ENCODE measurements at places on chromosomes 16 and 17. TPM values are rescaled to one million over a fixed set of nuclear protein-coding genes. Genes with fewer than 3 reads are reported as not detected.

TP53TG3 gene
- 1.2 TPM for total RNA-seq

KRTAP17-1 gene
- total RNA-seq = not detected

JPH3 gene
- 1.2 TPM for total RNA-seq

SYNGR3 gene
- 15.2 TPM for total RNA-seq

GAST gene
- not detected for total RNA-seq

CCDC182 gene
- not detected for total RNA-seq

CCL17 gene
- not detected for total RNA-seq

UNC119 gene
- 44.7 TPM for total RNA-seq

LGALS9B gene
- total RNA-seq = not detected

CHST4 gene
- total RNA-seq = 1.1 TPM

RNF112 gene
- total RNA-seq = 0.10 TPM

C17orf78 gene
- not detected for total RNA-seq

ASGR2 gene
- total RNA-seq = 0.21 TPM

METTL9 gene
- 86.1 TPM for total RNA-seq

P2RX1 gene
- not detected for total RNA-seq

CYGB gene
- total RNA-seq = 6.0 TPM

IL21R gene
- total RNA-seq = 0.10 TPM

ADGRG3 gene
- not detected for total RNA-seq

PTX4 gene
- not detected for total RNA-seq

CACNG4 gene
- 40.3 TPM for total RNA-seq

FCSK gene
- total RNA-seq = 16.9 TPM

CCDC200 gene
- not detected for total RNA-seq

CD300E gene
- total RNA-seq = not detected

ALDOC gene
- 13.4 TPM for total RNA-seq

CDRT15L2 gene
- not detected for total RNA-seq

ZPBP2 gene
- not detected for total RNA-seq

TBC1D28 gene
- total RNA-seq = not detected

IGSF6 gene
- total RNA-seq = 0.23 TPM

NPIPB5 gene
- 145 TPM for total RNA-seq

AP1G1 gene
- total RNA-seq = 63.8 TPM

PDILT gene
- not detected for total RNA-seq

MLLT6 gene
- 50.6 TPM for total RNA-seq

MT1M gene
- 1.8 TPM for total RNA-seq

TAT gene
- 0.49 TPM for total RNA-seq

AMZ2 gene
- total RNA-seq = 59.6 TPM

KIF19 gene
- total RNA-seq = not detected

PRAC2 gene
- total RNA-seq = not detected

MYH3 gene
- total RNA-seq = 1.6 TPM

GCGR gene
- total RNA-seq = 1.6 TPM

C16orf74 gene
- total RNA-seq = 1.5 TPM

NUBP2 gene
- 85.8 TPM for total RNA-seq

CORO6 gene
- 9.7 TPM for total RNA-seq

PRR11 gene
- 39.8 TPM for total RNA-seq

KRTAP9-9 gene
- not detected for total RNA-seq

OR3A1 gene
- total RNA-seq = not detected

GPR179 gene
- 0.03 TPM for total RNA-seq

ZMYND15 gene
- total RNA-seq = 0.28 TPM

KRTAP4-4 gene
- total RNA-seq = not detected

CD79B gene
- total RNA-seq = not detected

PERCC1 gene
- total RNA-seq = not detected

ZNF287 gene
- 12.3 TPM for total RNA-seq

C16orf92 gene
- total RNA-seq = not detected
